ENCODE measurements at places on chromosomes 6 and 20.

DNA sequence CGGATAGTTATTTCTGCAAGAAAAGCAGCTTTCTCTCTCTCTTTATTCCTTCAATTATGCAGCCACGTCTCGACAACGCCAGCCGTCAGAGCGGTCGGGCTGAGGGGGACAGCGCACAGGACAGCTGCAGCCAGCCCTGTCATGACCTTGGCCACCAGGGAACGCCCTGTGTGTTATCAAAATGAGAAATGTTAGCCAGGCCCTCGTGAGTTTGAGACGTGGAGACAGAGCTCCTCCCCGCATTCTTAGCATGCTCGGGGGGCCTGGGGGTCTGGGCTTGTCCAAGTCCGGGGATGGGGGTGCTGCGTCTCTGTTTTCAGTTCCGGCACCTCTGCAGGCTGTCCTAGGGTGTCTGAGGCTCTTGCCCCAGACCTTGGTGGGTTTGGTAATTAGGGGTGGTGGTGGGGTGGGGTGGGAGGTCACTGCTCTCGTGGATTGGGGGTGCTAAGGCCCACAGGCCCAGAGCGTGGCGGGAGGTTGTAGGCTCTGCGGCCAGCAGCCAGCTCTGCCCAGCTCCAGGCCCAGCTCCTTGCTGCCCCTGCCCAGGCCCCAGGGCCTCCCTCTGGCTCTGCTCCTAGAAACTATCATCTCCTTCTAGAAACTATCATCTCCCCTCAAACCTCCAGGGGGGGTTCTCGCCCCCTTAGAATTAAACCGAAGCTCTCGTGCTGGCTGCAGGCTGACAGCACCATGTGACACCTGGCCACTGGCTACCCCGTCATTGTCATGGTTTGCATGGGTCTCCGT is 54.3 kb upstream of the GATA5 start:
- no peak for DNase-seq

DNA sequence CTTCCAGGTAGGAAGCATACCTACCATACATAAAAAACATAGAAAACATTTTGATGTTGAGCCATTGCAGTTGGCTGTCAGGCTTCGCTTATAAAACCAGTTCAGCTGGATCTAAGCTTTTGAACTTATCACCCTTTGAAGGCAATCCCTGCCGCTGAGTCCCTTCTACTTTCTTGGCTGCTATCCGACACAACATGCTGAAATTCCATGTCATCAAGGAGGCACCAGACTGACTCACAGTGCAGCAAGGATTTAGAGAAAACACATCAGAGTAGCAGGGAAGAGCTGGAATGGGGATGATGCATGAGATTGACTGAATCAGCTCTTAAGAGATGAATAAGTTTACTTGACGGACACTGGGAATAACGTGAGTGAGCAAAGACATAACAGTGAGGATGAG is 135.0 kb upstream of the MAN1A1 start:
- no peak for DNase-seq

GRCh38 chr20:13851279-13851678 is 66.5 kb downstream of the NDUFAF5 start:
- no peak for DNase-seq

GRCh38 chr20:53161473-53161872 is 189.3 kb downstream of the TSHZ2 start:
- no peak for DNase-seq

GRCh38 chr20:63395723-63396122 is 34.6 kb upstream of the CHRNA4 start:
- no peak for DNase-seq

- peak; percentile 69 for DNase-seq
Observed at GRCh38 chr6:44078827-44079671, 48.2 kb downstream of the MRPL14 start.

DNA sequence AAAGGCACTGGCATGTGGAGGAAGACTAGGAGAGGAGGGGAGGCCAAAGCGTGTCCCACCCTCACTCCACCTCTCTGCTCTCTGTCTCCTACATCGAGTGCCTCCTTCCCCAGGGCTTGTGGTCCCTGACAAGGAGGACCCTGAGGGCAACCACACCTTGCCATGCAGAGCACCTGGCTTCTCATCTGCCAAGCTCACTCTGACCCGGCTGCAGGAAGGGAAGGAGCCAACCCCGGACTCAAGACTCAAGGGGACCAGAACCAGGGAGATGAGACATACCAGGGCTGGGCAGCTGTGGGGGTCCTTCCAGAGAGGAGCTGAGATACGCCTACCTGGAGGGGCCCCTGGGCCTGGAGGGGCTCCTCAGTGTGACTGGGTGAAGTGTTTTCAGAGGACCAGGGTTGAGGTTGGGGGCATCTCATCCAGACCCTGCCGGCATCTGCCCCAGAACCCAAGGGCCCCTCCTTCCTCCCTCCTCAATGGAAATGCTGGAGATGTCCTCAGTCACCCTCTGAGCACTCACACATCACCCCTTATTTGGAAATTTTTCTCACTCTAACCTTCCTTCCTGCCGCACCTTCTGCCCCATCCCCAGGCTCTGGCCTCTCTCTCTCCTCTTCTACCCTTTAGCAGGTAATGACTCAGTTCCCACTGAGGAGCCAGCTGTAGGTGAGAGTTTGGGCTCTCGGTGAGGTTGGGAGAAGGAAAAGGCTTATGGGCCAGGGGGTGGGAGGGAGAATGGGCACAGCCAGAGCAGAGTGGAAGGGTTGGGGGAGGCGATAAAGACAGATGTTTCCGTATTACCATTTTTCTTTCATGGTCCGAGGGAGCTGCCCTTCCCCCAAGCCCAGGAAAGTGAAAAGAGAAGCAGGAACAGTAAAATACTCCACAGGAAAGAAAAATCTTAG is 32.0 kb upstream of the POU5F1 start:
- DNase-seq: no peak

DNA sequence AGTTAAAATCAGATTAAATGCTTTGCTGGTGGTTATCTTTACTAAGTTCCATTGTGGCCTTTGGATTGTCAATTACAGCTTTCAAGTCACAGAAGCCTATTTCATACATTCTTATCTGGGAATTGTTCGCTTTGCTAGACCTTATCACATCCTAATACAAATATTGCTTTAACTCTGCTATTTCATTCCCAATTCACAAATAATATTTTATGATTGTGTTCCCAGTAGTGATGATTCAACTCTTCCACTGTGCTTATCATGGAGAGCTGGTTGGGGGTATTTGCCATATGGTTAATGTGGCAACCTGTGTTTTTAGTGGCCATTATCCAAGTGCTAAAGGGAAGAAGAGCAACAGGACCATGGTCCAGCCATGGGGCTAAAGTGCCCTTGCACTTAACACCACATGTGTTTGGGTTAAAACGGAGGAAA is 72.9 kb upstream of the GLP1R start:
- DNase-seq: no peak

- no peak for DNase-seq
Observed at GRCh38 chr6:131027326-131027725, 35.7 kb downstream of the EPB41L2 start.

GRCh38 chr20:51800060-51800871 is 2.1 kb downstream of the SALL4 start:
- peak; percentile 29 for DNase-seq

Measured in activated T-cell treated with anti-CD3 and anti-CD28 coated beads for 4 hours (primary cell).